ENCODE measurements at places on chromosomes 12 and 14.

DNA sequence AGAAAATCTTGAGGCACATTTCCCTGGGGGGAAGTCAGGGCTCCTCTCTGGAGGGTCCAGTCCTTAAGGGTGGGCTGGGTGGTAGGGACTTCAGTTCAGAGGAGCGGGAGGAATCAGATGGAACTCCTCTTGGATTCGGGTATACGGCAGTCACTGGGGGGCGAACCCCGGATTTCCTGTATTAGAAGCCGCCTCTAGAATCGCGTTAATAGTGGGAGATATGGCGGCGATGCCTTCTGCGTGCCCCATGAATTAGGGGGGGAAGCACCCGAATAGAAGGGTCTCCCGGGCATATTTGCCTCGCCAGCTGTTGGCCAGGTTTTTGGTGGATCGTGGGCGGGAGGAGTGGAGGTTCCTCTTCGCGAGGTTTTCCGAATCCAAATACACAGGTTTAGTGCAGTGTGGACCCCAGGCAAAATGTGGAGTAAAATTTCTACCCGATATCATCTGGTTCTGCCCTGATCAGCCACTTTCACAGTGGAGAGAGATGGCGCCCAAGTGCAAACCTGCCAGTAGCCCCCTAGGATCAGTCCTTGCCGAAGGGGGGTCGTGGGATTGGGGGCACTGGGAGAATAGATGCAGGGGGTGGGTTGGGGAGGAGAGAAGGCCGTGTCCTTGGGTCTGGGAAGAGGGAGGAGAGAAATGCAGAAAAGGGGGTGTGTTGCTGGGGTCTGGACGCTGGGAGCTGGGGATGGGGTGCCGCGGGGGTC, 628 bp downstream of the MEG3 start:
- no peak for DNase-seq
- no peaks in the 10 kb centered on the region for H3K4me1 ChIP-seq
- H3K36me3 ChIP-seq = no peaks in the 10 kb centered on the region
- H3K27ac ChIP-seq = peak overlapping the region; percentile 67

DNA sequence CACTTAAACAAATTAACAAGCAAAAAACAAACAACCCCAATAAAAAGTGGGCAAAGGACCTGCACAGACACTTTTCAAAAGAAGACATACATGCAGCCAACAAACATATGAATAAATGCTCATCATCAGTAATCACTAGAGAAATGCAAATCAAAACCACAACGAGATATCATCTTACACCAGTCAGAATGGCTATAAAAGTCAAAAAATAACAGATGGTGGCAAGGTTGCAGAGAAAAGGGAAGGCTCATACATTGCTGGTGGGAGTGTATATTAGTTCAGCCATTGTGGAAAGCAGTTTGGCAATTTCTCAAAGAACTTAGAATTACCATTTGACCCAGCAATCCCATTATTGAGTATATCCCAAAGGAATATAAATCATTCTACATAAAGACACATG, 34.6 kb upstream of the NT5DC3 start:
- no peak for DNase-seq
- H3K4me1 ChIP-seq = no peaks in the 10 kb centered on the region
- H3K27ac ChIP-seq = no peak overlapping the region
- no peaks in the 10 kb centered on the region for H3K36me3 ChIP-seq

DNA sequence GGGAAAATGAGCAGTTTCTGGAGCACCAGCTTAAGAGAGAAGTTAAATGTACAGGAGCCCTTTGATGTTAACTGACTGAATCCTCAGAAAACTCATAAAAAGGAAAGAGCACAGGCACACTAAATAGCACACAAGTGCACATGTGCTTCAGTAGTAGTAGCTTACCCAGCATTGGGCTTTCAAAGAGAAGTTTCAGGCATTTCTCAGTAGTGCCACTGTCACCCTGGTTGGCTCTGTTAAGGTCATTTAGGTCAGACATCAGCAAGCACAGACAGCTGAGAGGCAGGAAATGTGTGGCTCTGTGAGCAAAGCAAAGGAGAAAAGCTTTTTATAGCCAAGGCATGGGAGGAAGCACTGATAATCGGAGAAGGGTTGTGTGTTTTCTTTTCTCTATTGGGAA, 96.3 kb upstream of the HIF1A start:
- H3K27ac ChIP-seq = no peak overlapping the region
- DNase-seq = no peak
- H3K36me3 ChIP-seq = no peaks in the 10 kb centered on the region
- H3K27me3 ChIP-seq = no peaks in the 10 kb centered on the region

DNA sequence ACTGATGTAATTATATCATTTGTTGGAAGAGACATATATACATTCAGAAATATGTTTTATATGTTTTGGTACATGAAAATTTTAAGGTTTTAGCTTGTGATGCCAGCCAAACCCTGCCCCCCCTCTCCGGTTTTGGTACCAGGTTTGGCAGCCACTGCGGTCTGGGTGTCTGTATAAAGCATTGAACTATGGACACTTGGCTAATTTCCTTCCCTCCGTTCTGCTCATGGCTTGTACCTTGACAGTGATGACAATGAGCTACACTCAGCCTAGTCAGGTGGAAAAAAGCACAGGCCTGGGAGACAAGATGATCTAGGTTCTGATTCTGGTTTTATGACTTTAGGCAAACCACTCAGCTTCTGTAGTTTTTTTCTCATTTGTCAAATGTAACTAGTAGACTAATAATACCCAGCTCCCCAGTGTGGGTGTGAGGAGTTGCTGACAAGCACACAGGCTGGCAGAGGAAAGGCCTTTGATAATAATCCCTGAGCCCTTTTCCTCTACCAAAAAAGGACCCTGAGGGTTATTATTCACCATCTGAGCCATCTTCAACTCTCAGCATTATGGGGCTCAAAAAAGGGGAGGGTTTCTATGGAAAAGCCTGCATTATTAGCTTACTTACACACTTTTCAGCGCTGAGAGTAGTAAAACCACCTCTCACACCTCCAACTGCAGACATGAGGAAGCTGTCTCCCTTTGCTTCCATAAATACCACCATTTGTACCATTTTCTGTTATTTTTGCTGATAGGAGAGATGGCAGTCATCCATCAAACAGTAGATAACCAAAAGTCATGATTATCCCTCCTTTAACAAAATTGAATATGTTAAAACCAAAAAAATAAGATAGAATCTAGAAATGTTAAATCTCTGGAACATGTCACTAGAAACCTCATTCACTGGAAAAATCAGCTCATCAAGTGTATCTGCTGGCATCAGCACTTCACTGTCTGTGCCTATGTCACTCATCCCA, 76.3 kb upstream of the PSMC1 start:
- no peaks in the 10 kb centered on the region for H3K36me3 ChIP-seq
- no peak for DNase-seq
- no peaks in the 10 kb centered on the region for H3K27me3 ChIP-seq
- no peak overlapping the region for H3K27ac ChIP-seq
- no peak overlapping the region for H3K4me3 ChIP-seq

DNA sequence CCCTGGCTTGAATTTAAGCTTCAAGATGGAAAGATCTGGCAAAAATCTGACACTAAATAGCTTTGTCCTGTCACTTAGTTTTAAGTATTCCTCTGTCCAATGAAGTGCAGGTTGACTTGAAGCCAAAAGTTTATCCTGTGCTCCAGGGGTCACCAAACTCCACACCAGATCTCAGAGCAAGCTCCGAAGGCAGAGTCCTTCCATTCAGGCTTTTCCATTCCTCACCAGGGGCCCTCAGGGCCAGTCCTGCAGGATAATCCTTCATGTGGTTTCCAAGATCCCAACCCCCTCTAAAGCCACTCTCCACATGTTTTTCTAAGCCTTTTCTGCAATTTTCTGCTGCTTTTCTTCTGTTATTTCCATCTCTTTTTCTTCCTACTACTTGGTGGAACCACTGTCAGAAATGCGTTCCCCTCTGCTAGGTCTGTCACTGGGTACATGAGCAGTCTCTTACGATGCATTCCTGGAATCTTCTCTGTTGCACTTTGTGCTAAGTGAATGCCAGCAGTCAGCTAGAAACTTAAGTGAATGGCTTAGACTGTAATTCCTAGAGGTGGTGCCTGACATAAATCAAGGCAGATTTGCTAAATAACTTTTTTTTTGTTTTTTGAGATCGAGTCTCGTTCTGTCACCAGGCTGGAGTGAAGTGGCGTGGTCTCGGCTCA, 251.4 kb downstream of the MSRB3 start:
- no peak for DNase-seq
- no peaks in the 10 kb centered on the region for H3K27me3 ChIP-seq

- H3K27me3 ChIP-seq = no peaks in the 10 kb centered on the region
- no peak for DNase-seq
- no peaks in the 10 kb centered on the region for H3K36me3 ChIP-seq
- peaks cover 19% of the 10 kb centered on the region for H3K4me1 ChIP-seq
- no peak overlapping the region for H3K4me3 ChIP-seq
Observed at GRCh38 chr14:104974146-104974541, 4.0 kb downstream of the AHNAK2 start.

- no peaks in the 10 kb centered on the region for H3K27me3 ChIP-seq
- H3K36me3 ChIP-seq = no peaks in the 10 kb centered on the region
Observed at GRCh38 chr12:132965796-132966195, 9.7 kb upstream of the ZNF605 start.

DNA sequence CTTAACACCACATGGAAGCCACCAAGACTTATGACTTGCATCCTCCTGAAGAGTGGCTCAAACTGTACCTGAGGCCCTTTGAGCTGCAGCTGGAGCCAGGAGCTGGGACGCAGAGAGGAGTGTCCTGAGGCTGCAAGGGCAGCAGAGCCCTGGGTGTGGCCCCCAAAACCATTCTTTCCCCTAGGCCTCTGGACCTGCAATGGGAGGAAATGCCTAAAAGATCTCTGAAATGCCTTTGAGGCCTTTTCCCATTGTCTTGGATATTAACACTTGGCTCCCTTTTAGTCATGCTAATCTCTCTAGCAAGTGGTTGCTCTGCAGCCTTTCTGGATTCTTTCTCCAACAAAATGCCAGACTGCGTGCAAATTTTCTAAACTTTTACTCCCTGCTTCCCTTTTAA, 156.1 kb downstream of the SLC38A4 start:
- no peaks in the 10 kb centered on the region for H3K27me3 ChIP-seq
- H3K27ac ChIP-seq = no peak overlapping the region
- H3K36me3 ChIP-seq = no peaks in the 10 kb centered on the region
- H3K4me3 ChIP-seq = no peak overlapping the region
- no peak for DNase-seq

DNA sequence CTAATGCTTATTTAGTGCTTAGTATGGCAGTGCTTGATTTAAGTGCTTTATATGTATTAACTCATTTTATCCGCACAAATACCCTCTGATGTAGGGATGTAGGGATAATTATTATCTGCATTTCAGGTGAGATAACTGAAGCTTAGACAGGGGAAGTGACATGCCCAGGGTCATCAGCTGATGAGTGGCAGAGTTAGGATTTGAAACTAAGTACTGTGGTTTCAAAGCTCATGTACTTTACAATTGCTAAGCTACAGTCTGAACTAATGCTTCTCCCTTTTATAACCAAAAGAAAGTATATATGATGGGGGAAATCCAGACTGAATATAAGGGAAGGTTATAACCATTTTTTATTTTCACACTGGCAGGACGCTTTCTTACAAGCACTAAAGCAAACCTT, 229.6 kb upstream of the NAV3 start:
- no peaks in the 10 kb centered on the region for H3K36me3 ChIP-seq
- H3K27me3 ChIP-seq = no peaks in the 10 kb centered on the region
- no peak overlapping the region for H3K27ac ChIP-seq
- H3K4me1 ChIP-seq = no peaks in the 10 kb centered on the region
- H3K4me3 ChIP-seq = no peak overlapping the region
- no peak for DNase-seq

- no peak overlapping the region for H3K4me3 ChIP-seq
- H3K36me3 ChIP-seq = no peaks in the 10 kb centered on the region
- H3K27ac ChIP-seq = no peak overlapping the region
Observed at GRCh38 chr12:60535363-60535762, 939.5 kb downstream of the SLC16A7 start.

DNA sequence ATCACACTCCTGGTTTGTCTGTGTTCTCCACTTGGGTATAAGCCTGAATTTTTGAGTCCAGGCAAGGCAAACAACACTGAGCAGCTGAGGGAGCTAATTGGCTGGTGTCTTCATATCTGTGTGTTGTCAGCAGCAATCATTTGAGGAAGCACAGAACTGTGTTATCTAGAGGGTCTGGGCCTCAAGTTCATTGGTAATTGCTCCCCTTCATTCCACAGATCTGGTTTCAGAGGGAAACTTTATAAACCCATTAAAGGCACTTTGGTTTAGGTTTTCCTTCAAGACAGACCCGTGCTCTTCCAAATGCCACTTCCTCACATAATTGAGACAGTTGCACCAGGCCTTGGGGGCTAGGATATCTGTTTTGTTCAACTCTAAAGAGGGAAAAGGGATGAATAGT, 5.6 kb downstream of the DACT1 start:
- no peaks in the 10 kb centered on the region for H3K27me3 ChIP-seq
- H3K4me1 ChIP-seq = no peaks in the 10 kb centered on the region
- no peaks in the 10 kb centered on the region for H3K36me3 ChIP-seq
- DNase-seq = no peak
- H3K27ac ChIP-seq = no peak overlapping the region

- no peaks in the 10 kb centered on the region for H3K36me3 ChIP-seq
- H3K4me3 ChIP-seq = no peak overlapping the region
- H3K27ac ChIP-seq = peak overlapping the region; percentile 29
- H3K27me3 ChIP-seq = no peaks in the 10 kb centered on the region
Observed at GRCh38 chr14:95293449-95293848, 26.3 kb downstream of the CLMN start.

DNA sequence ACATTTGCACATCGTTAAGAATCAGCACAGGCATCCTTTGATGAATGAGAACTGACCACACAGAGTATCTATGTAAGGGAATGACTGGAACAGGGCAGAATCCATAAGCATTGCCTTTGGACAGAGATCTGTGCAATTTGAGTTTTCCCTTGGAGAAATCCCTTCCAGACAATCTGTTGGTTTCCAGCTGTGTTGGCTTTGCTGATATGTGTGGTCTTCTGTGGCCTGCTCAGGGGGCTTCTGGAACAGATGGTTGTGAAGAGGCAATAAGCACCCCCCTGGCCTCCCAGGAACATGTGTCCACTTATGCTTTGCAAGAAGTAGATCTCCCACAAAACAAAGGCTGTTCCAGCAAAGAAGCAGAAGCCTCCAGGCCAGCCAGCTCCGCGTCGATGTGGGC, 111.4 kb upstream of the TMEM132C start:
- H3K36me3 ChIP-seq = no peaks in the 10 kb centered on the region
- no peak overlapping the region for H3K27ac ChIP-seq
- no peak overlapping the region for H3K4me3 ChIP-seq
- DNase-seq = no peak
- no peaks in the 10 kb centered on the region for H3K4me1 ChIP-seq
- no peaks in the 10 kb centered on the region for H3K27me3 ChIP-seq

- DNase-seq = no peak
- no peak overlapping the region for H3K4me3 ChIP-seq
- H3K27ac ChIP-seq = no peak overlapping the region
- H3K4me1 ChIP-seq = no peaks in the 10 kb centered on the region
Observed at GRCh38 chr12:53947743-53948142, 7.0 kb upstream of the HOXC12 start.

DNA sequence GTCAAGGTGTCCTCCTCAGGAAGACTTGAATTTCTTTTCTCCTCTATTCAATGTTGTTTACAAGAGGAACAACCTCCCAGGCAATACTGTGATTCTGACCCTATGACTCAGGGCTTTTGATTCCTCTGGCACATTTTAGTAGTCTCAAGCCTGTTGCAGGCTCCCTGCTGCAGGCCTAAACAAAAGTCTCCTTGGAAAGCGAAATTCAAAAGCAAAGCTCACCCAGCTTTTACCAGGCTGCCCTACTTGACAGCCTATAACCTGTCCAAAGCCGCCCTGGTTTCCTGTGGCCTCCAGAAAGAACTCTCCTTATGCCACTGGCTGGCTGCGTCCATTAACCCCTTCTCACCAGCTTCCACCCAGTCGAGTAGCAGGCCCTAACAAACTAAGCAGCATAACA, 11.6 kb downstream of the FGD6 start:
- H3K36me3 ChIP-seq = no peaks in the 10 kb centered on the region
- peak overlapping the region; percentile 19 for H3K4me3 ChIP-seq
- DNase-seq = no peak
- peaks cover 6% of the 10 kb centered on the region for H3K4me1 ChIP-seq
- peak overlapping the region; percentile 89 for H3K27ac ChIP-seq

Measured in breast epithelium (tissue), 4 donors.